ENCODE measurements at places on chromosomes 1 and 21. TPM values are rescaled to one million over a fixed set of nuclear protein-coding genes. Genes with fewer than 3 reads are reported as not detected.

TMEM201 gene
- 35.9 TPM for total RNA-seq

RASSF5 gene
- total RNA-seq: 193 TPM

DNA sequence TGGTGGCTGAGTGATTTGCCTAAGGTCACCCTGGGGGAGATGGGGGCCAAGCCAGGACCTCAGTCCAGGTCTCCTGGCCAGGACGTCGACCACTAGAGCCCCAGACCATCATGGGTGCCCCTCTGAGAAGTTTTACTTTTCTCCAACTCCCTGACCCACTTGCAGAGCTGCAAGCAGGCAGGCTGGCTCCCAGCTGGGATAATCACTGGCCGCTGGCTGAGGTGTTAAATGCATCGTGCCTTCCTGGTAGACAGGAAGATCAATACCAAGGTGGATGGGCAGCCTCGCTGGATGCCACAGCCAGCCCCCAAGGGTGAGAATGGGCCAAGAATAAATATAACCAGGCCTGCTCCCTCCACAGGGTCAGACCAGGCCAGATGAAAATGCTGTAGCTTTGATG lies 106.2 kb downstream of the EPHB2 start:
- DNase-seq: no peak
- no peaks in the 10 kb centered on the region for H3K27me3 ChIP-seq
- no peaks in the 10 kb centered on the region for H3K4me1 ChIP-seq
- H3K27ac ChIP-seq: no peak overlapping the region

DNA sequence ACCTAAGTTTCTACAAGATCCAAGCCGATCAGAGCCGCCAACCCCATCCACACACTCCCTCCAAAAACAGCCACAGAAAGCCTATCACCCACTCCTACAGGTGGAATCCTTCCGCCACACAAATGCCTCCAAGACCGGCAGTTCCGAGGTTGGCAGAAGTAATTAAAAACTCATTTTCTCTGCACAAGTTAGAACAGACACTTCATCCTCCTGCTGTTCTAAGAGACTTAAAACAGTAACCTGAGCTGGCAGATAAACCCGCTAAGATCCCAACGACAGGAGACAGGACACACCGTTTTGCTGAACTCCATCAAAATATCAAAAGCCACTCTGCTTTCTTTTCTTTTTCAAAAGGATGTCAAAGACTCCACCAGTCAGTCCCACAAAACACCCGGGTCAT lies 2.8 kb downstream of the SSBP3 start:
- peaks cover 71% of the 10 kb centered on the region for H3K4me1 ChIP-seq
- peaks cover 59% of the 10 kb centered on the region for H3K36me3 ChIP-seq
- peak overlapping the region; percentile 90 for H3K4me3 ChIP-seq
- DNase-seq: no peak
- peak overlapping the region; percentile 83 for H3K27ac ChIP-seq
- no peaks in the 10 kb centered on the region for H3K27me3 ChIP-seq

RPS6KC1 gene
- total RNA-seq: 7.5 TPM

- peaks cover 32% of the 10 kb centered on the region for H3K36me3 ChIP-seq
- no peaks in the 10 kb centered on the region for H3K27me3 ChIP-seq
- DNase-seq: no peak
- H3K4me1 ChIP-seq: peaks cover 3% of the 10 kb centered on the region
These were observed 26.0 kb downstream of the SETD4 start for GRCh38 chr21:36034211-36034913.

GRCh38 chr1:99763956-99764355 lies 2.5 kb downstream of the FRRS1 start:
- no peaks in the 10 kb centered on the region for H3K36me3 ChIP-seq
- peaks cover 42% of the 10 kb centered on the region for H3K27me3 ChIP-seq
- no peak overlapping the region for H3K27ac ChIP-seq

DNA sequence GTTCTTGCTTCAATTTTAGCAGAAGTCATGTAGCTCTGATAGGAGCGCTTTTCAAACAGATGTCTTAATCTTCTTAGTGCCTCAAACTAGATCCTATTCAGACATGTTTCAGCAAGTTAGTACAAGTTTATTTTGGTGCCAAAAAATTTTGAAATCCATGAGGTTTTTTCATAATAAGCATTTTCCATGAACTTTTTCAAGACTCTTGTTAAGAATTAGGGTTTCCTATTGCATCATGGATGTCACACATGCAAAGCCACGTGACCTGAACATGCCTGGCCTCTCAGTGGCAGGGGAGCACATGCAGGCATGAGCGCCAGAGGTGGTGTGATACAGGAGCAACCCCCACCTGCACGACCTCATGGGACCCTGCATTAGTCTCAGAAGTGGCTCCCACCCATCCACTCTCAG lies 67.6 kb downstream of the POFUT2 start:
- H3K4me1 ChIP-seq: peaks cover 5% of the 10 kb centered on the region
- no peak overlapping the region for H3K27ac ChIP-seq
- H3K27me3 ChIP-seq: no peaks in the 10 kb centered on the region
- no peak overlapping the region for H3K4me3 ChIP-seq
- DNase-seq: no peak
- H3K36me3 ChIP-seq: peaks cover 18% of the 10 kb centered on the region

MR1 gene
- 14.6 TPM for total RNA-seq

- H3K4me3 ChIP-seq: no peak overlapping the region
- peaks cover 24% of the 10 kb centered on the region for H3K27me3 ChIP-seq
- H3K36me3 ChIP-seq: no peaks in the 10 kb centered on the region
- H3K4me1 ChIP-seq: peaks cover 6% of the 10 kb centered on the region
These were observed 60.8 kb downstream of the BCAR3 start for GRCh38 chr1:93620841-93621210.

GRCh38 chr1:12527564-12527963 lies 90.4 kb downstream of the DHRS3 start:
- no peak overlapping the region for H3K27ac ChIP-seq
- DNase-seq: no peak
- H3K27me3 ChIP-seq: no peaks in the 10 kb centered on the region
- H3K36me3 ChIP-seq: peaks cover 9% of the 10 kb centered on the region

DNA sequence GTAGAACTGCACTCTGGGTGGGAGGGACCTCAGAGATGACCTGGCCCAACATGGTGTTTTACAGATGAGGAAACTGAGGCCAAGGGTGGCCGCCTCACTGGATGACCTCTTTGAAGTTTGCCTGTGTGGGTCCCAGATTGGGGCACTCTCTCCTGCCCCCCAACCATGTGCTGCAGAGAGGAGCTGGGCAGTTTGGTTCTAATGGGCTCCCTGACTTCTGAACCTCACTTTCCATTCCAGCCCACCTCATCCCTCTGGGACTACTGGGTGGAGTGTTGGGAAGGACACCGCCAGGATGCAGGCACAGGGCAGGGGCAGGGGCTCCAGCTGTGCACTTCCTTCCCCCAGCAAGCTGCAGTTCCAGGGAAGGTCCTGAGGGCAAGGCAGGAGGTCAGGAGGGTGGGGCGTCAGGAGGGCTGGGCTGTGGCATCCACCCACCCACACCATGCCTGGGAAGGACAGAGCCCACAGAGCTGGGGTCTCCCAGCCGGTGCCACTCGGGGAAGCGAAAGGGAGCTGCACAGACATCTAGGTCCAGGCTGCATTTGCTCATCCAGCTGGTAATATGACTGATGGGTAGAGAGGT lies 10.3 kb upstream of the EPS8L3 start:
- no peak overlapping the region for H3K4me3 ChIP-seq
- no peaks in the 10 kb centered on the region for H3K36me3 ChIP-seq
- H3K4me1 ChIP-seq: peaks cover 20% of the 10 kb centered on the region
- H3K27me3 ChIP-seq: peaks cover 3% of the 10 kb centered on the region
- no peak for DNase-seq
- no peak overlapping the region for H3K27ac ChIP-seq

DSCAM gene
- not detected for total RNA-seq

GAS5 gene
- total RNA-seq: 703 TPM

CXADR gene
- 0.33 TPM for total RNA-seq

KRTAP22-2 gene
- not detected for total RNA-seq

GRCh38 chr1:24117132-24117531 lies 5.2 kb upstream of the MYOM3 start:
- H3K4me3 ChIP-seq: no peak overlapping the region
- DNase-seq: no peak
- H3K4me1 ChIP-seq: peaks cover 4% of the 10 kb centered on the region
- H3K27me3 ChIP-seq: peaks cover 17% of the 10 kb centered on the region
- H3K36me3 ChIP-seq: no peaks in the 10 kb centered on the region

Measured in activated CD4-positive, alpha-beta T cell treated with anti-CD3 and anti-CD28 coated beads, Interleukin-2, amount 10 ng/mL, durations not matched to agents 24 days and 14 days (primary cell).